ENCODE measurements at places on chromosomes 4 and X.

GRCh38 chr4:2241003-2241402 lies 918 bp downstream of the HAUS3 start:
- DNase-seq, result peak; percentile 48

- no peak for DNase-seq
These were observed 8.9 kb downstream of the FAT4 start for GRCh38 chr4:125323654-125324053.

GRCh38 chrX:110425222-110426154 lies 66.8 kb downstream of the RTL9 start:
- DNase-seq, result no peak

DNA sequence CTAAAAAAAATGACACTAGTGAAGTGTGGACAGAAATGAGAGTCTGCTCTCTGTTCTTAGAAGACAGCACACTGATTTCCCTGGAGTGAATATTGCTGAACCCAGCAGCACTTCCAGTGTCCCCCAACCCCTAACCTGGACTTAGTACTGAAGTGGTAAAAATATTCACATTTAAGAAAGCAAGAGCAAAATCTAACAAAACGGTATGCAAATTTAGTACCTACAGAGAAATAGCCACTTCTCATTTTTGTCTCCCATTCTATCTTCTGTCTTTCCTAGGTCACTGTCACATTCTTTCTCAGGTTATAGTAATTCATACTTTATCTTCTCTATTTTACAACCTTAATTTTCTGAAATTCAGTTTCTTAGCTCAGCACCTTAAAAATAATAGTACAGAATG lies 274.7 kb downstream of the CFAP299 start:
- DNase-seq, result no peak

DNA sequence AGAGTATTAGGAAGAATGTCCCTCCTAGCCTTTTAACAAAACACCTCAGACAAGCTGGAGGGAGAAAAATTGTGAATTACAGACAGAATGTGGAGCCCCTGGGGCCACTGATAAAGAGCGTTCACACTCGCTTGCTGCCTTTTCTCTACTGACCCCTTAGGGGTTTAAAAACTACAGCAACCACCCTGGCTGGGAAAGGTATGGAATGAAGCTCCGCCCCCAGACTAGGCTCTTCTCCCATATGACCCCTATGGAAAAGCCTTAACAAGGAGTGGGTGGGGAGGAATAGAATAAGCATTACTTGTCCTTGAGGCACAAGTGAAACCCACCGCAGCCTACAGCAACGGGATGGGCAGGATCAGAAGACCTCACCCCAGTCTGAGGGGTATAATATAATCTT lies 26.3 kb downstream of the ANKRD50 start:
- no peak for DNase-seq

DNA sequence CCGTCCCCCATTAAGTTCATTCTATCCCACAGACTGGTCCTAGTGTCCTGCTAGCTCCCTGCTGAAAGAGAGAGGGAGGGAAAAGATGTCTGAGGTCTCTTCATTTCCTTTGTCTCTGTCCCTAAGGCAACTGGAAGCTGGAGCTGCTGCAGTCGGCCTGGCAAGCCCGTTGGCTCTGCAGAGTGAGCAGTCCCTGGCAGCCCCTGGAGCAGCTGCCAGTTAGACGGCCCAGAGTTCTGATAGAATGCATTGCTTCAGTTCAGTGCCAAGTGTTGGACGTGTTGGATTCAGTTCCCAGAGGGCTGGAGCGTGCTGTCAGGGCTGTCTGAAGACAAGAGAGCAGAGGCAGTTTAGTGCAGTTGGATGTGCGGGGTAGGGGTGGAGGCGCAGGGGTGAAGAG lies 975 bp downstream of the KCNE5 start:
- DNase-seq, result no peak

GRCh38 chrX:70434352-70434866 lies 10.2 kb upstream of the DLG3 start:
- DNase-seq, result peak; percentile 97

DNA sequence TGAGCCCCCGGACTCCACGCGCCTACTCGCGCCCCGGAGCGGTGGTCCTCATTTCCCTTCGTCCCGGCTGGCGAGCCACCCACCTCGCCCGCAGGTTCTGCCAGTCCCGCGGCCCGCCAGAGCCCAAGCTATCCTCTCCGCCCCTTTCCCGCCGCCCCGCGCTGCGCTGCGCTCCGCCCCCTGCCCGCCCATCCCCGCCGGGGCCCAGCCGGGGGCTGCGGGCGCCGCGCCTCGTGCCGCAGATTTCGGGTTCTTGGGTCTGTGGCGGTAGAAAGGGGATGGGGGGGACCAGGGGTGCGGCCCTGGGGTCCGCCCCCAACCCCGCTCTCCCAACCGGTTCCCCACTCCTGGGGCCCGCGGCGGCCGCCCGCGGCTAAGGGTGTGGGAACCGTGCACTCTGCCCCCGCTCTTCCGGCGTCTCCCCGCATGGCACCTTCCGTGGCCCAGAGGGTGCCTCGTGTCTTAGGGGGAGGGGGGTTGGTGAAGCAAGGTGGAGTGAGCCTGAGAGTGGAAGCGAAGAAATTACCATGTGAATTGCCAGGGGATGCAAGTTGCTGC lies 650.8 kb upstream of the DIPK2B start:
- DNase-seq, result peak; percentile 73

DNA sequence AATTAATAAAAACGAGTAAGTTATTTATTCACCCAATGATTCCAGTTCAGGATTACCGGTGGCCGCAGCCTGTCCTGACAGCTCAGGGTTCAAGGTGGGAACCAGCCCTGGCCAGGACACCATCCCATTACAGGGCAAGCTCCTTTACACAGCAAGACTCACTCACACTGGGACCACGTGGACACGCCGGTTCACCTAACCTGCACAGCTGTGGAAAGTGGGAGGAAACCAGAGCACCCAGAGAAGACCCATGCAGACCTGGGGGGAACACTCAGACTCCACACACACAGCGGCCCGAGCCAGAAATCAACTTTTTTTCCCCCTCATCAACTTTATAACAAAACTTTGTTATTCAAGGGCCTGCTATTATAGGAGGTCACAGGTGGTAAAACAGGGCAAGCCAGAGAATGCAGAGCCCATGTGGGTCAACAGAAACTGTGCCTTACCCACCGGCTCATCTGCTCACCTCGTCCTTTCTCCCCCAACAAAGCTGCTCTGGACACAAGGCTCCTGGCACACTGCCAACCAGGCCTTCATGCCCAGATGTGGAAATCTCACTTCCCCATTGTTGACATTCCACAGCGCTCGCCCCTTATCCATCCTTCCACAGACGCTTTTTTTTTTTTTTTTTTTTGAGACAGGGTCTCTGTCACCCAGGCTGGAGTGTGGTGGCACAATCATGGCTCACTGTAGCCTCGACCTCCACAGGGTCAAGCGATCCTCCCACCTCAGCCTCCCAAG lies 8.0 kb upstream of the ODAPH start:
- DNase-seq, result peak; percentile 13

DNA sequence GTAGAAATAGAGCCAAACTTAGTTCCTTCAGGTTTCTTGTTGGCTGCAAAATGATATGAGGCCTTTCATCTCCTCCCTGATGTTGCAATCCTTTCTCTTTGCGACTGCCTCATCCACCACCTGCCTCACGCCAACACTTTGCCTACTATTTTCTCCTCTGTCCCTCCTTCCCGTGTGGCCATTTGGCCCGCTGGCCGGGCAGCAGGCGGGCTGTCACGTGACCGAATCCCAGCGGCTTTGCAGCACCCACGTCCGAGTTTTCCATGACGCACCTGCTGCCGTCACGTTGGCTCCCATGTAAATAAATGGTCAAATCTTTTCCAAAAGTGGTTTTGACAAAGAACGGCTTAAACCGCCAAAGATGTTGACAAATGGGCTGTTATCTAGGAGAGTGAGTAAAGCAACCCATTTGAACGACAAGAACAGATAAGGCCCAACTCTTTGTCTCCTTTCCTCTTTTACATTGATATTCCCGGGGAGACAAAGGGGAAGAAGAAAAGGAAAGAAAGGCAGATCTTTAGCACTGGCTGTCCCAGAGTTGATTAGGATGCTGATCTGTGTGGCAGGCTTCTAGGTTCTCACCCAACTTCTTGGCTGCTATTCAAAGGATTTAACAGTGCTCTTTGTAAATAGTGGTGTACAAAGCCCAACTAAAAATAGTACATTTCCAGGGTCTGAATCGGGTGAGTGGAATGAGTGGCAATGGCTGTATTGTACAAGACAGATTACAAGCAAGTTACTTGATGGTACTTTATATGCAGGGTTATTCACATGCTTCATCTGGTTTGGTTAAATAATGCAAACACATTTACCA lies 174.2 kb upstream of the JADE1 start:
- DNase-seq, result peak; percentile 93

DNA sequence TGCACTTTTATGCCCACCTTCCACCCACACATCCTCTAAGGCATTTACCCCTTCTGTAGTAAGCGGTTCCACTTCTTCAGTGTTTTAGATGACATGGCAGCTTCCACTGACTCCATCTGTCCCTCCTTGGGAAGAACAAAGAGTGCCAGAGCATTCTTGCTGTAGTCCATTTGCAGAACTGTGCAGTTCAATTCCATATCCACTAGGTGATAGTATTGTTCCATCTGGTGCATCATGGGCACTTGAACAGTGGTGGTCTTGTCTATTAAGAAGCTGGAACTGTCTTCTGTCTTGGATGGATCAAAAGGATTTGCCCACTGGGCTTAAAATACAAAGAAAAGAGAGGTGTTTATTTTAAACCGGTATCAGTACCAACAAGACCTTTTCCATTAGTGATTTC lies 3.5 kb downstream of the SERPINA7 start:
- peak; percentile 14 for DNase-seq

DNA sequence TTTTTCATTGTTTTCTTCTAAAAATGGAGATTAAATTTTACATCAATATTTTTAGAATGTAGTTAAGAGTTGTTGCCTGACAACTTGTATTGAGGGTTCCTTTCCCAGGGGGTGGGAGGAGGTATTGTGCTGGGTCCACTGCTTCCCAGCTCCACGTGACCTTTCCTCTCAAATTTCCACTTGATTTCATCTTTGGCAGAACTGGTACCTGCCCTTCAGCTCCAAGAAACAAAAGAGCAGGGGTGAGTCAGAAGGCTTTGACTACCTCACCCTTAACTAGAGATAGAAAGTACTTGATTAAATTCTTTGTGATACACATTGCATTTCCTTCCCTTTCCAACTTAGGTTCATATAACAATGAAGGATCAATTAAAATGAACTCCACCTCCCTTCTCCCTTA lies 19.7 kb downstream of the TRIM2 start:
- DNase-seq, result peak; percentile 62

- DNase-seq, result peak; percentile 89
These were observed 72.9 kb upstream of the ENOX2 start for GRCh38 chrX:130975947-130976346.

GRCh38 chr4:100819505-100819904 lies 301.7 kb upstream of the EMCN start:
- no peak for DNase-seq

- no peak for DNase-seq
These were observed 29.2 kb downstream of the SULT1B1 start for GRCh38 chr4:69731241-69731640.

Measured in DMS53 (cell line).